ENCODE measurements at places on chromosomes 3 and 15. TPM values are rescaled to one million over a fixed set of nuclear protein-coding genes. Genes with fewer than 3 reads are reported as not detected.
A peak's percentile ranks its signal among the peaks of the same experiment; 100 is the strongest.

The GATM gene
- 6.5 TPM for total RNA-seq

The C3orf49 gene
- not detected for total RNA-seq

The GCNT3 gene
- not detected for total RNA-seq

The SMAD6 gene
- 0.41 TPM for total RNA-seq

DNA sequence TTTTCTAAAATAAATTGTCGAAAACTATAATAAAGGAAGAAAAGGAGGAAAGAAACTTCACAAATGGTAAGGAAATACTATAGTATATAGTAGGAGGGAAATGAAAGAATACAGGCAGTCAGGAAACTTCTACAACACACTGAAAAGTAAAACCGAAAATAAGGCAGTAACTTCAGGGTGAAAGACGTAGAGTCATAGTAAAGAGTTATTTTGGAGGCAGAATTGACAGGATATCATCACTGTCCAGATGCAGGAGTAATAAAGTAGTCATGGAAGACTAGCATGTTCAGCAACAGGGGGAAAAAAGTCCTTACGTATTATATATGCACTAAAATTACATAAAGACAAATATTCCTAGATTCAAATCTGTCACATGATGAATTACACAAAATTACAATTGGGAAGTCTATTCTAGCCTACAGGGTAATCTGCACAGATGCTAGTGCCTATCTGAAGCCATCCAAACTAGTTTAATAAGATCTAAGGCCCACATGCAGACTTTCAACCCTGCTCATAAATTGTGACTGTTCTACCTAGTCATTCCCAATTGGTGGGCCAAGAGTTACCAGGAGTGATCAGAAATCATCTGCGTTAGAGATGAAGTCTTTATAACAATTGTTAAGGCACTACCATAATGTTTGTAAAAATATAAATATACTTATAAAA lies 14.0 kb downstream of the VPS13C start:
- DNase-seq: no peak
- no peaks in the 10 kb centered on the region for H3K27me3 ChIP-seq
- peak overlapping the region; percentile 62 for H3K27ac ChIP-seq
- peaks cover 28% of the 10 kb centered on the region for H3K4me1 ChIP-seq
- H3K4me3 ChIP-seq: peak overlapping the region; percentile 27

- no peaks in the 10 kb centered on the region for H3K4me1 ChIP-seq
- H3K27me3 ChIP-seq: peaks cover 17% of the 10 kb centered on the region
- H3K36me3 ChIP-seq: no peaks in the 10 kb centered on the region
- no peak for DNase-seq
- no peak overlapping the region for H3K4me3 ChIP-seq
- no peak overlapping the region for H3K27ac ChIP-seq
Measured at GRCh38 chr15:29904757-29905417, 82.6 kb upstream of the TJP1 start.

Measured in activated CD8-positive, alpha-beta T cell treated with anti-CD3 and anti-CD28 coated beads for 36 hours (primary cell).